ENCODE measurements at places on chromosomes 4 and X.

DNA sequence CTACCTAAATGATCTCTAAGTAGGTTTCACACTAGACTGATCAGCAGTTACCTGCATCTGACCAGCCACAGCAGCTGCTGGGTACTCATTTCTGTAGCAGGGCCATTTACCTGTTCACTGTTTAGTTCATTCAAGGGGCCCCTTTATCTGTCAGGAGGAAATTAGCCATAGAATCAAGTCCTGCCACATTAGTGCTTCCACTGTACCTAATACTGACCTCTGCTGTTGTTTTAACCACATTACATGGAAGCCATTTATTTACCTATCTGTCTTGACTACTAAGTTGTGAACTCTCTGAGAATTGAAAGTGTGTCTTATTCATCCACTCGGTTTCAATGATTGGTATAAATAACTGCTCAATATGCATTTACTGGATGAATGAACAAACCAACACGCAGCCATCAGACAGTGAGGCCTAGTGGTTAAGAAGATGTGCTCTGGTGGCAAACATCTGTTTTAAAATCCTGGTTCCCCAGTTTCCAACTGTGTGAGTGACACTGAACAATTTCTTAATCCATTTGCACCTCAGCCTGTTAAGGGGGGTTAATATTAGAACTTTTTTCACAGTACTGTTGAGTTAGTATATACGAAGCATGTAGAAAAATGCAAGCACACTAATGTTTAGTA lies 30.0 kb upstream of the ANXA5 start:
- DNase-seq, result peak; percentile 17

DNA sequence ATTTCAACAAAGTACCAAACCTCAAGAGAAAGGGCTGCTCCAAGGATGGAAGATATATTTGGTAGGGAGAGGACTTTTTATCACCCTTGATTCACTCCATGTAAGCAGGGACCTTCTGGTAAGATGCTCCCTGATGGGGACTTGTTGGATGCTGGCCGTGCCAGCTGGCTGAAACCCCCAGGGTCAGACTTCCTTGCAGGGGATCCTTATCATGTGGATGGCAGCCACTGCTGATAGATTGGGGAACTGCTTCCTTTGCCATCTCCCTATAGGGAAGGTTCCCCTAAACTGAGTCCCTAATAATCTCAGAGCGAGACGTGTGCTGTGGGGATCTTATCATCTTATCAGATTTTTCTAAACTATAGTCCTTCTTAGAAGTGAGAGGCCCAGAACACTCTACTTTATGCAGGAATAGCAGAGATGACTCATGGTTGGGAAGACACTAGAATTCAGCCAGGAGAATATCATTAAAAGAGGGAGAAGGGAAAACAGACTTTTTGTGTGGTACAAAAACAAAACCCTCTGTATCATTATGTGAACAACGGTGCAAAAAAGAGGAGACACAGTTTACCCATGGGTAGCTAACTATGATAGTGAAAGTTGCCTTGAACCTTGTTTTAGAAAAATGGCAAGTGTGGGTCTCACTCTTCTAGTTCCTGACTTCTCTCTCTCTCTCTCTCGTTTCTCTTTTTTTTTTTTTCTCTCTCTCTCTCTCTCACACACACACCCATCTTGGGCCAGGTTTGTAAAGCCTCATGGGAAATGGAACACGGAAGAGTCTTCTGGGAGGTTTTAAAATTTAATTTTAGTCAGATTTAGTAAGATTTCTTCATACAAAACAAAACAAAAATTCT lies 16.1 kb downstream of the RHOH start:
- no peak for DNase-seq

- no peak for DNase-seq
Observed at GRCh38 chr4:1903035-1903434, 31.8 kb downstream of the NSD2 start.

DNA sequence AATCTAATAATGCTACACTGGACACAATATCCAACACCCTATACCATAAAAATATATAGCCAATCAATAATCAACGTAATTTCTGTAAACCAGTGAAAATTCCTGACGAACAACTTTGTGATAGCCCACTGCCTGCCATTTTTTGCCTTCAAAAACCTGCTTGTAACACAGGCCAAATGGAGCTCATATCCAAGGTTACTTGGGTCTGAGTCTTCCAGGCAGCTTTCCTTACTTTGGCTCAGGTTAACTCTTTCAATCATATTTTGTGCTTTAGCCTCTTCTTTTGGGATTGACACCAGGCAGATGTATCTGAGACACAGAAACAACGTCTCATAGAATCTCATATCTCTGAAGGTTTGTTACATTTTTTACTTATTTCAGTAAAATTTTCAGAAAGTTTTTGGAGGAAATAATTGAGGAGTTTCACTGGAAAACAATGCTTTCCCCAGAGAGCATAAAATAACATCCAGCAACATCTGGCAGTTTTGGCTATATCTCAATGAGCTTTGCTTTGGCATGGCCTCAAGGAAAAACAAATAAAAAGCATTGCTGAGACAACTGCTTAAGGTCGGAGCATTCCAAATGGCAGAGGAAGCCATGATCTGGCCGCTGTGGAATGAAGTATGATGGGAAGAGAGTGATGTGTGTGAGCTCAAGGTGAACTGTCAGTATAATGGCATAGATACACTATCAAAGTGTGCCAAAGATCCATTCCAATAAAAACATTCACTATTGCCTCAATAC lies 162.9 kb upstream of the SPIN4 start:
- no peak for DNase-seq

DNA sequence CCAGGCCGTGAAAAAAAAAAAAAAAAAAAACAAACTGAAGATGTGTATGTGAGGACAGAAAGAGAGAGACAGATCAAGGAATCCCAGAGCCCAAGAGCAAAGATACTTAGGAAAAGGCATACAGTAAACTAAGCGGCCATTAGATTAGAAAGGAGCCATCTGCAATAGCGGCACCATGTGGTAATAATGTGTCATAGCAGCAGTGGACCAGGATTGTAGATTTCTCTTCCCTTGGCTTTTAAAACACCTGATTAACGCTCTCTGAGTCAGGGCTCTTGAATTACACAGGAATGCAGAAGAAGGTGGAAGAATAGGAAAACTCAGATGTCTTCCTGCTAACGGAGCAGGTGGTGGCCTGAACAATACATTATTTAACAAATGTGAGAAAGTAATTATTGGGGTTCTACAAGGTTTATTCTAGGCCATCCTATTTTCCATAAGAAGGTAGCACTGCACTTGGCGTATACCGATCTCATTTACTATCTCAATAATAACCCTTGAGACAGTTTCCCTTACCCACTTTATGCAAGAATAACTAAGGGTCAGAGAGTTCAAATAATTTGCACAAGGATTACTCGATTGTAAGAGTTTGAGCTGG lies 182.7 kb downstream of the KCNIP4 start:
- no peak for DNase-seq

- no peak for DNase-seq
Observed at GRCh38 chr4:82555276-82555675, 6.5 kb downstream of the TMEM150C start.

GRCh38 chrX:154417157-154417556 lies 5.8 kb downstream of the TAFAZZIN start:
- DNase-seq, result no peak
